Gastroesophageal sphincter (tissue), 4 donors: ENCODE measurements at places on chromosomes 6 and 20.

DNA sequence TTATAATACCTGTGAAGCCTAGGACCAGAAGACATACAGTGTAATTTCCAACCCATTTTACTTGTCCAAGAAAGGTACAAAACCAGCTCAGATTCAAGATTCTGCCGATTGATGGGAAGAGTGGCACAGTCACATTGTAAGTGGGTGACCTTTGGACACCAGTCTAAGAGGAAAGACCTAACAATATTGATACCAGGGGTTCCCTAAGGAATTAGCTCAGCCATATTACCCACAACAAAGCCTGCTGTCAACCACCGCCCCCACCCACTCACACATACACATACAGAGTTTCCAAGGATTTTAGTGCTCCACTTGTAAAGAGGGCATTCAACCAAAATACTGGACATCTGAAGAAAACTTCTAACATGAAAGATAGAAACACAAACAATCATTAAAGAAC is 27.9 kb upstream of the TMEM181 start:
- H3K27me3 ChIP-seq = peaks cover 40% of the 10 kb centered on the region
- peaks cover 16% of the 10 kb centered on the region for H3K4me1 ChIP-seq
- H3K4me3 ChIP-seq = no peak overlapping the region
- ATAC-seq = no peak
- H3K27ac ChIP-seq = no peak overlapping the region

DNA sequence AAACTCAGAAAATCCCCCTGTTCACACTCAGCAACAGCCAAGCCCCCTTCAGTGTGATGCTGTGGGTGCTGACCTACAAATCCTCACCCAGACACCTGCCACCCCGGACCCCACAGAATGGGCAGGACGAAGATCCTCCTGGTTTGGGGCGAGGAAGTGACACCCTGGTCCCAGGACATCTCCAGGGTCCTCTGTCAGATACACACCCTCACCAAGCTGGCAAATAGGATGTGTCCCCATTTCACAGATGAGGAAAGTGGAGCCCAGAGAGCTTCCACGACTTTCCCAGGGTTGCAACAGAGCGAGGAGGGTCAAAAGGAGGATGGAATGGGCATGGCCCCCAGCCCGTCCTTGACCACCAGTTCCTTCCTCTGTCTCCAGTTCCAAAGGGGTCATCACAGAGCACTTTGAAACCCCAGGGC is 92.0 kb upstream of the AFDN start:
- H3K4me1 ChIP-seq = no peaks in the 10 kb centered on the region
- no peaks in the 10 kb centered on the region for H3K36me3 ChIP-seq
- H3K27ac ChIP-seq = no peak overlapping the region
- no peak overlapping the region for H3K4me3 ChIP-seq

GRCh38 chr6:139858429-139858828 is 484.0 kb upstream of the CITED2 start:
- no peak for ATAC-seq
- peaks cover 17% of the 10 kb centered on the region for H3K4me1 ChIP-seq
- no peak overlapping the region for H3K4me3 ChIP-seq
- H3K27ac ChIP-seq = no peak overlapping the region
- no peaks in the 10 kb centered on the region for H3K27me3 ChIP-seq

DNA sequence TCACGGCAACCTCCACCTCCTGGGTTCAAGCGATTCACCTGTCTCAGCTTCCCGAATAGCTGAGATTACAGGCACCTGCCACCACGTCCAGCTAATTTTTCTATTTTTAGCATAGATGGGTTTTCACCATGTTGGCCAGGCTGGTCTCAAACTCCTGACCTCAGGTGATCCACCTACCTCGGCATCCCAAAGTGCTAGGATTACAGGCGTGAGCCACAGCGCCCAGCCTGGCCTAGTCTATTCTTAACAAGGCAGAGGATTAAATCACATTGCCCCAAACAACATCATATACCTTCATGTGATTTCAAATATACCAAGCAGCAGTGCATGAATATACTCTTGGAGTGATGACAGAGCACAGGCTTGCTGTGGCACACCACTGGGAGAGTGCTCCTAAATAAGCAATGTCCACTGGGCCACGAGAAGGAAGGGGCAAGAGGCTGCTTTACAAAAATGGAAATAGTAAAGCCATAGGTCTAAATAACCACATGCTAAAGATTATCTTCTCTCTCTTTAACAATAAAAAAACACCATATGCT is 76.6 kb upstream of the TULP1 start:
- ATAC-seq = no peak
- H3K27me3 ChIP-seq = no peaks in the 10 kb centered on the region

GRCh38 chr20:7994809-7995208 is 24.8 kb downstream of the TMX4 start:
- no peak overlapping the region for H3K4me3 ChIP-seq
- peaks cover 95% of the 10 kb centered on the region for H3K36me3 ChIP-seq
- no peak for ATAC-seq
- no peak overlapping the region for H3K27ac ChIP-seq

DNA sequence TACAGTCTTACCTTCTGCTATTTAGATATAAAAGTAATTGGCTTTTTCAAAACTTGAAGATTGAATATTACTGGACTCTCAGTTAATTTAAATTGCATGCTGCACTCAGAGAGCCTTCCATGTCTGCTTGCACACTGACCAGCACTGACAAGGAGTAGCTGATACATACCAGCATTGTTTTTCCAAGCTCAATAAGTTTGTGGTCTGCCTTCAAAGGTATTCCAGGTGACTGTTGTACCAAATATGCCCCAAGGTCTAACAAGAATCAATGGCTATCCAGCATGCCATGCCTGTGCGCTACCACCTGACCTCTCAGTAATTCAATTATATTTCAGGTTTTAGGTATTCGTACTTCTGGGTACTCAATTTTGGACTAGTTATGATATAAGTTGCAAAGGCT is 30.0 kb downstream of the BEND6 start:
- H3K27ac ChIP-seq = no peak overlapping the region
- ATAC-seq = no peak
- H3K36me3 ChIP-seq = no peaks in the 10 kb centered on the region
- no peaks in the 10 kb centered on the region for H3K27me3 ChIP-seq
- H3K4me3 ChIP-seq = no peak overlapping the region
- no peaks in the 10 kb centered on the region for H3K4me1 ChIP-seq

DNA sequence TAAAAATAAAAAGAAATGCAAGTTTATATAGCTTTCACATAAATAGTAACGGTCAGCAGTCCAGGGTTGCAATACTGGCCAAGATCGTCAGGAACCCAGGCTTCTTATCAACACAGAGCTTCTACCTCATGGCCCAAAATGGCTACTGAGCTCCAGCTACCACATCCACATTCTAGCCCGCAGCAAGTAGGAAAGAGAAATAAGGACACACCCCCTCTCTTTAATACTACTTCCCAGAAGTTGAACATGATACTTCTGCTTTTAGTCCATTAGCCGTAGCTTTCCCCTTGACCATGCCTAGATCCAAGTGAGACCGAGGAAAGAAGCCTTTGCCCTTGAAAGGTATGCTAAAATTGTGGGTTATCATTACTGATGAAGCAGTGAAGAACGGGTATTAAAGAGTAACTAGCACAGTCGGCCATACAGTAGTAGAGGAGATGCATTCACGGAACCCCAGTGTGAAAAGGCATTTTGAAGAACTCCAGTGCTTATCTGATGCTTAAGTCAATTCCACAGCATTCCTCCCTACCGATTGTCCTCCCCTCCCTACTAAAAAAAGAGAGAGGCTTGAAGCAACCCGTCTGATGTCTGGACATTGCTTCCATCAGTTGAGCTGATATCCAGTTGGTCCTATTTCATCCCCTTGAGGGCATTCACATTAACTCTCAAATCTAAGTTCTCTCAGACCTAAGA is 226.9 kb upstream of the RREB1 start:
- H3K27me3 ChIP-seq = no peaks in the 10 kb centered on the region
- no peaks in the 10 kb centered on the region for H3K4me1 ChIP-seq
- H3K4me3 ChIP-seq = no peak overlapping the region
- ATAC-seq = no peak
- no peak overlapping the region for H3K27ac ChIP-seq
- no peaks in the 10 kb centered on the region for H3K36me3 ChIP-seq

DNA sequence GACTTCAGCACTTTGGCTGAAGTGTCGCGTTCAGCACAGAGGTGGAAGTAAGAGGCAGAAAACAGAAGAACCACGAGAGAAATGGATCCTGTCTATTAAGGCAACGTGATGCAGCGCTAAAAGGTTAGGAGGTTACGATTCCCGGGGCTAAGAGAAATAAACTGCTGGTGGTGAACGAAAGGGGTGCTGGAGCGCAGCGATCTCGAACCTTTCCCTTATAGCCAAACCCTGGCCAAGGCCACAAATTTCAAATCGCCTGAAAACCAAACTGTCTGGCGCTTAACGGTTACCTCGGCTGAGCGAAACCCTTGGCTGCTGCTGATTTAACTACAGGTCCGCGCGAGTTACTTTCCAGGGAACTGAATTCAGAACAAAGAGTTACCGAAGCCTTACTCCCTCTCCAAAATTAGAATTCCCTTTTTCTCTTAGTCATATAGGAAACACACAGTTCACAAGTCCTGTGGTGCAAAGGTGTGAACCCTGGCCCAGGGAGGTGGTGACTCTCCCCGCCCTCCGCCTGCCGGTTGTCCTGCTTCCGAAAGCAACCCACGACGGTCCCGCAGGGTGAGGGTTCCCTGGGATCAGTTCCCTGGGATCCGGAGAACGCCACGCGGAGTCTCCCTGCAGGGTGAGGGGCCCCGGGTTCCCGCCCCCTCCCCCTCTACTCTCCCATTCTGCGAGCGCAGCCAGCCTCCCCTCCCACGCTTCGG is 1.3 kb upstream of the SLC35D3 start:
- H3K27ac ChIP-seq = no peak overlapping the region
- peaks cover 74% of the 10 kb centered on the region for H3K27me3 ChIP-seq
- H3K4me3 ChIP-seq = peak overlapping the region; percentile 5
- no peaks in the 10 kb centered on the region for H3K36me3 ChIP-seq
- H3K4me1 ChIP-seq = peaks cover 38% of the 10 kb centered on the region
- ATAC-seq = no peak

- no peaks in the 10 kb centered on the region for H3K36me3 ChIP-seq
- H3K4me1 ChIP-seq = no peaks in the 10 kb centered on the region
- H3K27ac ChIP-seq = peak overlapping the region; percentile 38
- H3K27me3 ChIP-seq = peaks cover 6% of the 10 kb centered on the region
- no peak overlapping the region for H3K4me3 ChIP-seq
- no peak for ATAC-seq
Observed at GRCh38 chr6:163148451-163149278, 265.9 kb upstream of the QKI start.

- peaks cover 29% of the 10 kb centered on the region for H3K36me3 ChIP-seq
- no peaks in the 10 kb centered on the region for H3K27me3 ChIP-seq
- H3K4me1 ChIP-seq = no peaks in the 10 kb centered on the region
- no peak overlapping the region for H3K27ac ChIP-seq
- ATAC-seq = no peak
Observed at GRCh38 chr6:117590447-117590846, 11.9 kb downstream of the GOPC start.
